CD4-positive, alpha-beta T cell treated with Interleukin-2 at 100 ng/mL for 4 hours (primary cell): ENCODE measurements at places on chromosomes 5 and 9.

GRCh38 chr5:172059661-172060100 is 53.2 kb upstream of the FBXW11 start:
- DNase-seq = no peak

DNA sequence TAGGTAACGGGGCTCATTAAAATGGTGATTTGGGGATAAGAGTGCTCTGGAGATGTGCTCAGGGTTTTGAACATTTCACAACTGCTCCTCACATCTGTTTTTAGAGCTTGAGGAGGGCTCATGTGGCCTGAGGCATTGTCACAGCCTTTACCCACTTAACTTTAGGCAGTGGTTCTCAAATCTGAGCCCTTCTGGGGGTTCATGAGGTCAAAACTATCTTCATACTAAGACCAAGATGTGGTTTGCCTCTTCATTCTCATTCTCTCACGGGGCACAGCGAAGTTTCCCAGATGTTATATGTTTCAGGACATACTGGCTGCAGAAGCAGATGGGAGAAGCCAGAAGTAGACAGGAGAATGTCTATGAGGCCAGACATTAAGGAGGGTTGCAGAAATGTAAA is 38.4 kb downstream of the STXBP1 start:
- DNase-seq = no peak

DNA sequence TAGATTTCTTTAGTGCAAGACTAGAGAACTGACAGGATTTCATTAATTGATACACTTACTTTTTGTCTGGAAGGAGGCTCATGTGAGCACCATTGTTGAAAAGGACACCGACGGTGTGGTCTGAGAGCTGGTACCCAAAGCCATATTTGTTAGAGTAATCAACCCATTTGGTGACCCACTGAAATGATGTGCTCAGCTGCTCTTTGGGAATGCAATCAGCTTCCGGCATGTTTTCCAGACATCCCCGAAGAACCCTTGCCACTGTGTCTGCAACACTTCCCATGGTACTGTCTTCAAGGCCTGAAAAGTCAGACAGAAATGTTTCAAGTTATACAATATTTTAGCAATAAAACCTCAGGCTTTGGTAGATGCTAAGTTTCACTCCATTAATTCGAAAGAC is 4.4 kb downstream of the PLK2 start:
- no peak for DNase-seq

GRCh38 chr5:145830594-145830993 is 4.5 kb downstream of the PRELID2 start:
- DNase-seq = no peak

GRCh38 chr9:19431361-19432171 is 22.8 kb downstream of the ACER2 start:
- DNase-seq = no peak

GRCh38 chr5:112604732-112605630 is 132.7 kb upstream of the APC start:
- DNase-seq = no peak

DNA sequence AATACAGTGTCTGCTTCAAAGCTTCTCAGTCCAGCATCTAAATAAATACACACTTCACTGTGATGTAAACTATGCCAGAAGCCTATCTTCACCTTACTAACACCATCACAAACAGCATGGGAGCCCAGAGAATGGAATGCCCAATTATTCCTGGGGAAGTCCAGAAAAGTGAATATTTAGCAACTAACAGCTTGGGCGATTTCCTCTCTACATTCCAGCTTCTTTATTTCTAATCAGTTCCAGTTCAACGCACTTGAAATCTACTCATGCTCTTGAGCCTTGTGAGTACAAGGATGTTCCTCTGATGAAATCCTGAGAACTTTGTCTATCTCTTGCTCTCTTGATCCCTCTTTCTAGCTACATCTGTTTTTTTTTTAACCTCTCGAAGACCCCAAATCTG is 100.4 kb upstream of the C9orf72 start:
- no peak for DNase-seq

DNA sequence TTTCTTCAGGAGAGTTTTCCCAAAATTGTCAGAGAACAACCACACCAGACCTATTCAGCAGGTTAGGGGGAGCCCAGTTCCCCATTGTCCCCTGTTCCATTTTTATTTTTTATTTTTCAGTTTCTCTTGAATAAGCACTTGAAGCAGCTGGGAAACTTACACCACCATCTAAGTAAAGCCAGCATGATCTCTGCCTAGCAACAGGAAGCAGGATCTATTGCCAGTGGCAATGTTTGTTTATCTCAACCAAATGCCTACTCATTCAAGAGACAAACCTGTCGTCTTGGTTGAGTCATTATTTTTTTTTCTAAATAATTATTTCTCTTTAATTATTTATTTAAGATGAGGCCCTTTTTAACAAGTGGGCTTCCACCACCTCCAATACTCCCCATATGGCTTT is 379.3 kb downstream of the PLK2 start:
- no peak for DNase-seq

DNA sequence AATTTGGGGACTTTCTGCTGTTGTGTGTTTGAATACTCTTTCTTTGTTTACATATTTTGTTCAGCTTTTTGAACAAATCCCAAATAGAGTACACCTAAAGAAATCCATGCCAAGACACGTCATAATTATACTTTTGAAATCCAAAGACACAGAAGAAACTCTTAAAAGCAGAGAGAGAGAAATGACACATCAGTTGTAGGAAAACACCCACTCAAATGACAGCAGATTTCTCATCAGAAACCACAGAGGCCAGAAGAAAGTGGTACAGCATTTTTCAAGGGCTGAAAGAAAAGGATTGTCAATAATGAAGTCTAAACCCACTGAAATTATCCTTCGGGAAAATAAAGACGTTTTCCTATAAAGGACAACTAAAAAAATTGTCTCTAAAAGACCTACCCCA is 378.6 kb downstream of the GADD45G start:
- no peak for DNase-seq

DNA sequence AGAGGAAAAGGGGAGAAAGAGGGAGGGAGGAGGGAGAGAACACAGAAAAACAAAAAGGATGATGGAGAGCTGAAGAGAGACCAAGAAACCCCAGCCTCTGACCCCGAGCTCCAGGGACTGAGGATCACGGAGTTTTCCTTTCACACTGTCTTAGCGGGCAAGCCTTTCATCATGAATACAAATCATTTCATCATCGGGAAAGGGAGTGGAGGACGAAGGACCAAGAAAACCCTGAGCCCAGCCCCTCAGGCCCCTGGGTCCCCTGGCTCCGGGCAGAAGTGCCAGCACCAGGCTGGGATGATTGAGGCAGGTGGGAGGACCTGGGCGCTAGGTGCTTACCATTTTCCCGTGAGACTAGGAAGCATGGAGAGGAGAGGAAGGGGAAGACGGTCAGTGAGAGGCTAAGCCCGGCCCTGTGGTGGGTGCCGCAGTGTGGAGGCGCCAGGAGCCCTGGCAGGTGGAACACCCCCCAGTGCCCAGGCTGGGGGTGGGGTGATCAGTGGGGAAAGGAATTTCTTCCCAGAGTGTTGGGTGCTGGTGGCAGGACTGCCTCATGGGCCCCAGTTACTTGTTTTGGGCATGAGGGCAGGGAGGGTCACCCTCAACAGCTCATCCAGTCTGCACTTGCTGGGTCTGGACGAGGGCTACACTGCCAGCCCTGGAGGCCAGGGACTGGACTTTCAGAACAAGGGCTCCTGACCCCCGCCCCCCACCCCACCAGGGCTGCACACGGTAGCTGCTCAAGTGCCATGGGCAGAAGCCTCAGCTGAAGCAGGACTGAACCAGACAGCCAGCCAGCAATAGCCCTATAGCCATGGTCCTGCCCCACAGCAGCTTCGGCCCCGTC is 49.0 kb upstream of the SARDH start:
- DNase-seq = no peak

- DNase-seq = no peak
Observed at GRCh38 chr9:91953718-91954117, 3.7 kb upstream of the ROR2 start.

DNA sequence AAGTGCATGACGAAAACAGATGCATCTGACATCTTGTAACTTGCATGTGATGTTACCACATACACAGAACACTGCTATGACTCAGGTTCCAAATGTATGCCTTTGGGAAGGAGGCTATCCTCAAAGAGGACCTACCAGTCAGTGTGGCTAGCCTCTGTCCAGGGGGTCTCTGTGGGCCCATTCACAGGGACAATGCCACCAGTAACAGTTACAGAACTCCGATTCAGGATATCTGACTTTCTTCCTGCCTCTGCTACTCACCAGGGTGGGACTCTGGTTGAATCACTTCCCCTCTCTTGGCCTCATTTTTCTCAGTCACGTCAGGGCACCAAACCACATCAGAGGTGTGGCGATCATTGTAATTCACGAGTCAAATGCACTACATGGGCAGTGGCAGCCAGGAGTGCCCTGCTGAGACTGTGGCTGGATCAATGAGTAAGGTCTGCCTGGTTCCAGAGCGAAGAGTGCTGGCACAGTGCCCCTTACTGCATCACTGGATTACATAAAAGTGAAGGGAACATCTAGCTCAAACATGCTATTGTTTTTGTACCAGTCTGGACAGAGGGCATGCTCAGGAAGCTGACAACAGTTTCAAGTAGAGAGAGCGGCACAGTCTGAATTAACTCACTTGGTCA is 13.2 kb downstream of the ATOX1 start:
- DNase-seq = peak; percentile 62

- no peak for DNase-seq
Observed at GRCh38 chr5:15683332-15683731, 183.4 kb downstream of the FBXL7 start.

DNA sequence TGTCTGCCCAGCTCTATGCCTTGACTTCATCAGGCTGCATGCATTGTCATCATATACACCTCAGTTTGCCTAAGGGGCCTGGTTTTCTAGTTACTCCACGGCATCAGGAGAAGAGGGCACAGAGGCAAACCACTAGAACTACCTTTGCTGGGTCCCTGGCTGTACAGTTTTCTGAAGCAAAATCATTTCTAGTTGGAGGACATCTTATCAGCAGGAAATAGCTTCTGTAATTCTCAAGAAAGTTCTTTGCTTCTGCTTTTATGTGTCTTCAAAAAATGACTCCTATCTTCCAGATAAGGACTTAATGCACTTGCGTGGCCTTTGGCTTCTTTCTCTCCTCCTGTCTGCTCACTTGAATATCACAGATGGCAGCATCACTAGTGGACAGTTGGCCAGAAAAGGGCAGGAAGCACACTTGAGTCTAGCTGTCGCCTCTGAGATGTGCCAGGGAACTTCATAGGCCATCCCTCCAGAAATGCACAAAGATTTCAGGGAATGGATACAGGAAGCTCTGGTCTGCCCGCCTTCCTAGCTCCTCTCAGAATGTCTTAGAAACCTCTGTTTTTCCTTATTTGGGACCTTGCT is 22.4 kb upstream of the LTC4S start:
- DNase-seq = no peak

- DNase-seq = no peak
Observed at GRCh38 chr9:268616-269015, 54.0 kb downstream of the DOCK8 start.

DNA sequence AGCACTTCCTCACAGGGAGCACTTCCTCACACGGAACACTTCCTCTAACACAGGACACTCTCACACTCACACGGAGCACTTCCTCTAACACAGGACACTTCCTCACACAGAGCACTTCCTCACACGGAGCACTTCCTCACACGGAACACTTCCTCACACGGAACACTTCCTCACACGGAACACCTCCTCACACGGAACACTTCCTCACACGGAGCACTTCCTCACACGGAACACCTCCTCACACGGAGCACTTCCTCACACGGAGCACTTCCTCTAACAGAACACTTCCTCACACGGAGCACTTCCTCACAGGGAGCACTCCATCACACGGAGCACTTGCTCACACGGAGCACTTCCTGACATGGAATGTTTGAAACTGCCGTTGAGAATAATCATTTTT is 13.4 kb downstream of the POMT1 start:
- no peak for DNase-seq

GRCh38 chr5:149409268-149409948 is 30.3 kb upstream of the IL17B start:
- DNase-seq = no peak

GRCh38 chr5:153520952-153521351 is 30.5 kb downstream of the GRIA1 start:
- DNase-seq = no peak

DNA sequence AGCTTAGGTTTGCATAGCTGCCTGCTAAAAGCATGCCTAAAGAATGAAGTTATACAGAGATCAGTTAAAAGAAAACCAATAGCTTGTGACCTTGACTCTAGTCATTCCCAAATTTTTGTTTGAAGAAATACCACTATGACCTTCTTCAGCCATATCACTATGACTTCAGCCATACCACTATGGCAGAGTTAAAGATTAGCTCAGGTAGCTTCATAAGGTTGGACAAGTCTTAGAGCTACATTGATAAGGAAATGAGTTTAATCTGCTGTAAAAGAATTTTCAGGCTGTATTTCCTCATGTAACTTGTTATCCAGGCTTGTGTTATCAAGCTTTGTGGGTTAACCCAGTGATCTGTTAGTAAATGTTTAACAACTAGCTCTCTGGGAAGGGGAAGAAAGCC is 30.7 kb downstream of the C6 start:
- DNase-seq = no peak

DNA sequence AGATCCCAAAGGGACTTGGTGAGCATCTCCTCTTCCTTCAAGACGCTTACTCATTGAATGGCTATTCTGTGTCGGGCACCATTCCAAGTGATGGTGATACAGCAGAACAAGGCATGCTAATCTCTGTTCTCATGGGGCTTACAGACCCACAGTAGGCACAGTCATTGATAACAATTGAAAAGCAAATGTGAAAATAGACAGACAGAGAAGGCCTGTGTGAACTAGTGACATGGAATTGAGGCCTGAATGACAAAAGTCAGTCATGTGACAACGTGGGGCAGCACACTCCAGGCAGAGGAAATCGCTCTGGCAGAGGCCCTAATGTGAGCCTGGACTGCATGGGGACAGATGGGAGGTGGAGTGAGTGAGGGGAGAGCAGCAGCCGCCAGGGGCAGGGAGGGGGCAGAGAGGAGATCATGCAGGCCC is 70.7 kb upstream of the CPLX2 start:
- DNase-seq = no peak

GRCh38 chr5:129124608-129125007 is 30.1 kb downstream of the ISOC1 start:
- DNase-seq = no peak

GRCh38 chr9:19995619-19996018 is 206.8 kb upstream of the SLC24A2 start:
- DNase-seq = no peak

DNA sequence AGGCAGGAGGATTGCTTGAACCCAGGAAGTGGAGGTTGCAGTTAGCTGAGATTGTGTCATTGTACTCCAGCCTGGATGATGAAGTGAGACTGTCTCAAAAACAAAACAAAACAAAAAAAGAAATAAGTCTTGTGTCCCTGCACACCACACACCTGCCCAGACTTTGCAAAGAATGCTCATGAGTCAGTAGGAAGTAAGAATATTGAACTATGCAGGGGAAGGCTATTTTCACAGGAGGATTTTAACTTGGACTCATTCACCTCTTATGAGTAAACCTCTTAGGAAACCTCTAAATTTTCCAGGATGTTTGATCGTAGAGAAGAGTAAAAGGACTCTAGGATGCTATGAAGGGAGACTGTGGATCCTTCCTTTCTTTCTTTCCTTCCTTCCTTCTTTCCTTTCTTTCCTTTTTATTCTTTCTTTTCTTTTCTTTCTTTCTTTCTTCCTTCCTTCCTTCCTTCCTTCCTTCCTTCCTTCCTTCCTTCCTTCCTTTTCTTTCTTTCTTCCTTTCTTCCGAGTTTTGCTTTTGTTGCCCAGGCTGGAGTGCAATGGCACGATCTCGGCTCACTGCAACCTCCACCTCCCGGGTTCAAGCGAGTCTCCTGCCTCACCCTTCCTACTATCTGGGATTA is 96.7 kb upstream of the CLINT1 start:
- DNase-seq = no peak
